Stimulated activated CD4-positive, alpha-beta T cell treated with anti-CD3 and anti-CD28 coated beads, Interleukin-1b, Interleukin-23, amount 100 ng/mL, for 24 hours (primary cell): ENCODE measurements at places on chromosomes 6 and 20.

GRCh38 chr20:31669876-31670275 is 32.2 kb downstream of the COX4I2 start:
- DNase-seq = no peak

- no peak for DNase-seq
These were observed 14.3 kb downstream of the HRH3 start for GRCh38 chr20:62205618-62206387.

- DNase-seq = no peak
These were observed 37.7 kb upstream of the SASH1 start for GRCh38 chr6:148304976-148305375.

DNA sequence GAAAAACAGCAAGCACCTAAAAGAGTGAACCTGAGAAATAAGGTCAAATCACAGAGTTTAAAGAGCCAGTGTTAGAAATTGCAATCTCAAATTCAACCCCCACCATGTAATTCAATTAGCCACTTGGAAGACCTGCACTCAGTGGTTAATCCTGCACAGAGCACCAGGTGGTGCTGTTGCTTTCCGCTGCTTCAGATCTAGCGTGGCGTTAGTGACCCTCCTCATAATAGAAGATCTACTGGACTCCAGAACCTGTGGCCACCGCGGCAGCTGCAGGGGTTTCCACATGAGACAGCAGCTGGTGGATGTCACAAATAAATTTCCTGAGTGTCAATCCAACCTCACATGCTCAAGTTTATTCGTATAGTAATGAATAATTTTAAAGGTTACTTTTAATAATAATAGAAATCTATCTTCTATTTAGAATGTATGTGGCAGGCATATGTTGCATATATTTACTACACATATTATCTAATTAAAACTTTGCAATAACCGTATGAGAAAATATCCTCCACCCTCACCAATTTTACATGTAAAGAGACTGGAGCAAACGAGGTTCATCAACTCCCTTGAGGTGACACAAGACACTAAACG is 84.4 kb downstream of the SYNE1 start:
- DNase-seq = no peak

GRCh38 chr6:52317841-52318581 is 33.5 kb upstream of the MCM3 start:
- no peak for DNase-seq

DNA sequence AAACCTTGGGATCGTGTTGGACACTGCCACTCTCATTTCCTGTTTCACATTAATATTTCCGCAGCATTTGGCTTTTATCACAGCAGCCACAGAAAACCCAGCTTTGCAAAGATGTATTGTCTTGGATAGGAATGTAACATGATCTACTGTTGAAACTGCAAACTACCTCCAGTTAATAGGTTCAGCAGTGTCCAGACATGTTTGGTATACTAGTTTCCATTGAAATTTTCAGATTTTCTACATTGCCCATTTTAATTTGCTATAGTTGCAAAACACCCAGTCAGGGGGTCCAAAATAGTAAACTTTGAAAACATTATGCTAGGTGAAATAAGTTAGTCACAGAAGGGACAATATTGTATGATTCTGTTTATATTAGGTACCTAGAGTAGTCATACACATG is 3.3 kb downstream of the ANKRD6 start:
- DNase-seq = no peak
